ENCODE measurements at places on chromosomes 13 and 19.

- no peaks in the 10 kb centered on the region for H3K36me3 ChIP-seq
- no peak overlapping the region for H3K27ac ChIP-seq
- H3K27me3 ChIP-seq = peaks cover 14% of the 10 kb centered on the region
- no peak for DNase-seq
- H3K4me1 ChIP-seq = no peaks in the 10 kb centered on the region
Measured at GRCh38 chr13:22286338-22286737, 615.5 kb downstream of the FGF9 start.

GRCh38 chr13:32045537-32045936, 14.0 kb downstream of the FRY start:
- H3K27ac ChIP-seq = peak overlapping the region; percentile 30
- no peak for DNase-seq
- peaks cover 3% of the 10 kb centered on the region for H3K36me3 ChIP-seq
- H3K27me3 ChIP-seq = no peaks in the 10 kb centered on the region
- H3K4me3 ChIP-seq = no peak overlapping the region

DNA sequence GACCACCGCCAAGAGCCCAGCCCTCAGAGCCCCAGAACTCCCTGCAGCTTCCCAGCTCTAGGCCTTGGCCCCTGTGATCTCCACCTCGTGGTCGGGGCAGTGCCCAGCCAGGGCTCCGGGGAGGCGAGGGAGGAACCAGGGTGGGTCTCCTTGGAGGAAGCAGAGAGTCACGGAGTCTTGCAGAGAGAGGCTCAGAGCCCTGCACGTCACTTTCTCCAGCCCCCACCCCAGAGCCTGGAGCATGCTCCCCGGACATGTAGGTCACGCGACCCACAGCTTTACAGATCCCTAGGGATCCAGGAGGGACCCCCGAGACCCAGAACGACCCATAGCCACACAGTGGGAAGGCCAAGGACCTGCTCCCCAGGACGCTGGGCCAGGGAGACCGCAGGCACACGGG, 11.9 kb downstream of the GADD45B start:
- DNase-seq = no peak
- no peak overlapping the region for H3K4me3 ChIP-seq
- no peak overlapping the region for H3K27ac ChIP-seq

DNA sequence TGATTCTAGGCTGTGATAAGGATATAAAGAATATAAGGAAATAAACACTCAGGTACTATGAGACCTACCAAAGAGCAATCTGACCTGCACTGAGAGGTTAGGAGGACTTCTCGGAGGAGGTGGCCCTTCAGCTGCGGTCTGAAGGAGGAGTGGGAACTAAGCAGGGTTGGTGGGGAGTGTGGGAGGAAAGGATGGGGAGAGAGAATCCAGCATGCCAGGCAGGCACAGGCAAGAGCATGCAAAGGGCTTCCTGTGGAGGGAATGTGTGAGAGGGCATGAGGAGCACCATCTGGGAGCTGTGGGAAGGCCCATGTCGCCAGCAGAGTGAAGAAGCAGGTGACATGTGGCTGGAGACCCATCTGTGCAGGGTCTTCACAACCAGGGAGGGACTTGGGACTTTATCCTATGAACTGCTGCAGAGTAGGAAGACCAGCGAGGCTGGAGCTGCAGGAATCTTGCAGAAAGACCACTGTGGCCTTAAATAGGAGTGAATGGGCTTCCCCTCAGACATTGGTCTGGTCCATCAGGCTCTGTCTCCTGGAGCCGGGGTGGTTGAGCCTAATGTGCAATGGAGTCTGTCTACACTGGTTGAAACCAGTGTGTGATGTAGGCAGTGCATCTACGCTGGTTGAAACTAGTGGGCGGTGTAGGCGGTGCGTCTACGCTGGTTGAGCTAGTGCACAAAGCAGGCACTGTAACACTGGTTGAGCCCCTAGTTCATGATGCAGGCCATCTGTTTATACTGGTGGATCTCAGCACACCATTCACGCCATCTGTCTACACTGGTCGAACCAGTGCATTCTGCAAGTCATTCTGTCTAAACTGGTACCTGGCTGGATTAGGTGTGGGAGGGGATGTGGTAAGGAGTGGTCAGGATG, 6.4 kb downstream of the CHST8 start:
- H3K4me3 ChIP-seq = no peak overlapping the region
- H3K4me1 ChIP-seq = no peaks in the 10 kb centered on the region
- peaks cover 39% of the 10 kb centered on the region for H3K27me3 ChIP-seq
- no peak for DNase-seq
- H3K36me3 ChIP-seq = no peaks in the 10 kb centered on the region
- H3K27ac ChIP-seq = no peak overlapping the region

GRCh38 chr13:97191142-97191541, 31.0 kb upstream of the MBNL2 start:
- no peak overlapping the region for H3K4me3 ChIP-seq
- no peaks in the 10 kb centered on the region for H3K36me3 ChIP-seq
- no peaks in the 10 kb centered on the region for H3K27me3 ChIP-seq
- no peak overlapping the region for H3K27ac ChIP-seq

DNA sequence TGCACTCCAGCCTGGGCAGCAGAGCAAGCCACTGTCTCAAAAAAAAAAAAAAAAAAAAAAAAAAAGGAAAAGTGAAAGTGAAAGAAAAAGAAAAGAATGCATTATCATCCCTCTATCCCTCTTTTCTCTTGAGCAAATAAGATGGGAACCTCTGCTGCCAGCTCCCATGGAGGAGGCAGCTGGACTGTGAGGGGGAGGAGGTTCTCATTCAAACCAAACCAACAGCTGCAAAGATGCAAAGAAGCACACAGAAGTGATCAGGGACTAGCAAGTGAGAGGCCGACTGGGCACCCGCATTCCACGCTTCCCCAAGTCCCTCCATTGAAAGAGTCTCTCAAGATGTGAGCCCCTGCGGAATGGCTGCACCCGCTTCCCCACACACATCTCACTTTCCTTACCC, 63.5 kb downstream of the TSHZ3 start:
- no peaks in the 10 kb centered on the region for H3K36me3 ChIP-seq
- H3K4me3 ChIP-seq = no peak overlapping the region
- DNase-seq = no peak

Data from activated CD4-positive, alpha-beta memory T cell treated with anti-CD3 and anti-CD28 coated beads for 36 hours (primary cell).